ENCODE measurements at places on chromosomes 11 and 22.

DNA sequence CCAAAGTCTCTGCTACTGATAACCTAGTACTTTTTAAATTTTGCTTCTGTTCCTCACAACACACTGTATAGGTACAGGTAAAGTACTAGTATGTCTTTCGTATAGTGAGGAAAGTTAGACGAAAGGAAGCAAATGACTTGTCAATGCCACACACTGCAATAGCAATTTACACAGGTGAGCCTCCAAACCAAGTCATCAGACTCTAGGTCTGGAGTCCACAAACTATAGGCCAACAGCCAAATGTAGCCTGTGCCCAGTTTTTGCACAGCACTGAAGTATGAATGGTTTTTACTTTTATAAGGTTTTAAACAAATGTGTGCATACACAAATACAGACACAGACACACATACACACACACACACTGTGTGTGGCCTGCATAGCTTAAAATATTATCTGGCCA, 28.1 kb downstream of the ALG8 start:
- peaks cover 3% of the 10 kb centered on the region for H3K36me3 ChIP-seq
- no peak overlapping the region for H3K27ac ChIP-seq
- no peak for DNase-seq
- H3K4me3 ChIP-seq = no peak overlapping the region
- H3K27me3 ChIP-seq = no peaks in the 10 kb centered on the region

DNA sequence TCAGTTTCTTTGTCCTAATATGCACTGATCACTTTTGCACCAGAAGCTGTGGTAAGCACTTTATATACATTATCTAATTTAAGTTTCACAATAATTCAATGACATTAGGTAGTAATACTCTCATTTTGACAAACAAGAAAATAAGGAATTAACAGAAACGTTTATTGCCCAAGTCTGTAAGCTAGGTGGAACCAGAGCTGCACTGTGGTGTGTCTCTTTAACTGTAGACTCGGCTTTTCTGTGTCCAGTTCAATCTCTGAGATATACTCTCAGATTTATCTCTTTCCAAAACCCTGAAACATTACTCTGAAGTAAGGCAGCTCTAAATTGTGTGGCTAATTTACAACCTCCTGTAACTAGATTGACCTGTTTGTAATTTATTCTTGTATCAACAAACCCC, 101.1 kb downstream of the MUC15 start:
- no peak overlapping the region for H3K27ac ChIP-seq
- H3K4me1 ChIP-seq = no peaks in the 10 kb centered on the region
- H3K4me3 ChIP-seq = no peak overlapping the region
- H3K36me3 ChIP-seq = no peaks in the 10 kb centered on the region
- H3K27me3 ChIP-seq = no peaks in the 10 kb centered on the region
- DNase-seq = no peak

DNA sequence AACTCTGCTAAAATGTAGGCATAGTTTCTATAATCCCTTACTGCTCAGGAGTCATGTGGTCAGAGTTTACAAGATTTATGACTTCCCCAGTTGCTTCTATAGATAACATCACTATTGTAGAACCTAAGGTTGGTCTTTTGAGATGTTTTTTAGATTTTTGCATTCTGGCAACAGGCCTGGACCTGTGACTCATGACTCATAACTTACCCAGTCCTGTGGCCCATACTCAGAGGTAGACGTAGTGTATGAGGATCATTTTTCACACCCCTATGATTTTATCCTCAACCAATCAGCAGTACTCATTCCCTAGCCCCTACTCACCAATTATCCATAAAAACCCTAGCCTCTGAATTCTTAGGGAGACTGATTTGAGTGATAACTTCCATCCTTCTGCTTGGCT, 384.4 kb upstream of the DDI1 start:
- DNase-seq = peak; percentile 23
- H3K27ac ChIP-seq = no peak overlapping the region
- no peaks in the 10 kb centered on the region for H3K36me3 ChIP-seq
- no peak overlapping the region for H3K4me3 ChIP-seq

DNA sequence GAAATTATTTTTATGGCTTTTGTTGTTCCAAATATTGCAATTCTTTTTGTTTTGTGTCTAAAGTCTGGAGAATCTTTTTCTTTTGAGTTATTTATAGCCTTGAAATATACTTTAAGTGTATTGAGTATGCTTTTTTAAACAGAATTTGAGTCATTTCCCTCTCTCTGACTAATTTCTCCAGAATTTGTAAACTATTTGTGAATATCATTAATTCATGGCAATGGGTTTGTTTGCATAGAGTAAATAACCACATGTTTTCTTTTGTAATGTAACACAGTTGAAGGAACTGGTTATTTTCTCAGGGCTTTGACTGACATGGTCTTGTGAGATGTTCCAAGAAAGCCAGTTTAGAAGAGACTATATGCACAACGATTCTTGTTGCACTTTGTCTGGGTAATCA, 30.9 kb upstream of the MPEG1 start:
- DNase-seq = no peak
- H3K27ac ChIP-seq = no peak overlapping the region
- H3K4me1 ChIP-seq = no peaks in the 10 kb centered on the region

- no peaks in the 10 kb centered on the region for H3K4me1 ChIP-seq
- H3K27ac ChIP-seq = no peak overlapping the region
- no peaks in the 10 kb centered on the region for H3K36me3 ChIP-seq
These were observed 89.3 kb downstream of the GRIA4 start for GRCh38 chr11:105699203-105699602.

- DNase-seq = no peak
- H3K4me1 ChIP-seq = no peaks in the 10 kb centered on the region
- H3K27me3 ChIP-seq = no peaks in the 10 kb centered on the region
- H3K4me3 ChIP-seq = no peak overlapping the region
- H3K27ac ChIP-seq = no peak overlapping the region
- H3K36me3 ChIP-seq = peaks cover 32% of the 10 kb centered on the region
These were observed 38.6 kb upstream of the HSPA8 start for GRCh38 chr11:123100379-123101085.

- H3K27me3 ChIP-seq = peaks cover 70% of the 10 kb centered on the region
- no peak for DNase-seq
- H3K27ac ChIP-seq = no peak overlapping the region
- H3K4me3 ChIP-seq = no peak overlapping the region
- peaks cover 6% of the 10 kb centered on the region for H3K4me1 ChIP-seq
These were observed 28.8 kb downstream of the FLRT1 start for GRCh38 chr11:64064374-64065140.

- no peaks in the 10 kb centered on the region for H3K36me3 ChIP-seq
- no peaks in the 10 kb centered on the region for H3K27me3 ChIP-seq
- DNase-seq = no peak
- no peak overlapping the region for H3K27ac ChIP-seq
These were observed 14.9 kb downstream of the TMEM258 start for GRCh38 chr11:61777234-61778090.

DNA sequence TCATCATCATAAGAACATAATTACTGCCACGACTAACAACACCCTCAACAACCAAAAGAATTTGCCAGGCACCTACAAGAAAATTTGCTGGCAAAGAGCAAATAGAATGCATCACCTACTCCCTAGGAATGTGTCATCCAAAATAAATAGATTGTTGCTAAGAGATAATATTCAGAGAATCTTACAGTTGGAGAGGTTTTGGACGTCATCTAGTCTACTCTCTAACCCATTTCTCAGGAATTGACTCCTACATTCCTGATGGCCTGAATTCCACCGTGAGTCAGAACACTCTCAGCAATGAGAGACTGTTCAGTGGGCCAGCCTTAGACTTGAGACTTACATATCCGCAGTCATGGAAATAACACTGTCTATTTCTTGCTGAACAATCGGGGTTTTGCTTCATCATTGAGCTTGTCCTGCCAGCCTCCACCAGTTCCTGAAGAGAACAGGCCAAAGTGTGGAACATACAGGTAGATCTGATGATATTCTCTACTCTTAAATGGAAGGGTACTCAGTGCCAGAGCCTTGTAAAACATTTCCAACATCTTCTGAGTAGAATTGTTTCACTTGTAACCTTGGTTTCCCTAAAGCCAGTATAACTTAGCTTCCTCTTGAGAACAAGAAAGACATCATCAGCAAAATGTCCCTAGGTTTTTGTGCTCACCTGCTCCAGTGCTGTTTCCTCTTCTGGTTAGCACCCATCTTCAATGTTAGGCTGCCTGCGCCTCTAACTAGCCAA, 8.3 kb downstream of the KIRREL3 start:
- H3K4me3 ChIP-seq = peak overlapping the region; percentile 6
- H3K27me3 ChIP-seq = no peaks in the 10 kb centered on the region
- H3K4me1 ChIP-seq = peaks cover 24% of the 10 kb centered on the region
- DNase-seq = peak; percentile 79

DNA sequence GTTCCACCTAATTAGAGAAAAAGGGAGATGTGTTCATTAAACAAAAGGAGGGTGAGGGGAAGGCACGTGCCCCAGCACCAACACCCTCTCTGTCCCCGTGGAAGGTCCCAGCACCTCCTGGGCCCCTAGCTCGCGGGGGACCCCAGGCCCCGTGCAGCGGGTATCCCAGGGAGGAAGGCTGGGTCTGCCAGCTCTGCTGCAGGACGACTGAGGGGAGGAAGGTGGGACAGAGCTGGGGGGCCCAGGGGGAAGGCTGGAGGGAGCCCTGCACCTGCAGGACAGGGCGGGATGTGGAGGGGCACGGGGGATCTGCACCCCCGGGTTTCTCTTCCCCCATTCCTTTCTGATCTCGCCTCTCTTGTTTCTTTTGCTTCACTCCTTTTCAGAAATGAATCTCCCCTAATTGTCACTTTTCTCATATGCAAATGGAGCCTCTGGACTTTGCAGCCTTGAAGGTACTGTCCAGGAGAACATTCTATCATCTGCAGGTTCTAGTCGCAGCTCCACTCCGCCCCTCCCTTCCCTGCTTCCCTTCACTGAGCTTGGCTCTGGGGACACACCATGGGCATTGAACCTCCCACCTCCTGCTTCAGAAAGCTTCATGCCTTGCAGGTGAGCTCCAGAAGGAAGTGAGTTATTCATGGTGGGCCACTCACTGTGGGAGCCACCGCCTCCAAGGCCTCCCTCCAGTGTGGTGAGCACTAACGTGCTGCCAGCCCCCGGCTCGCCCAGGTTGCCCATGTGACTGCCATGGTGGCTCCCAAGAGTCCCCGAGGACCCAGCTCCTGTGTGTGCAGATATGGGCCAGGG, 111.0 kb downstream of the ST3GAL4 start:
- H3K36me3 ChIP-seq = no peaks in the 10 kb centered on the region
- H3K4me3 ChIP-seq = no peak overlapping the region
- DNase-seq = no peak

GRCh38 chr11:57499413-57499982, 16.0 kb downstream of the SLC43A1 start:
- peaks cover 27% of the 10 kb centered on the region for H3K36me3 ChIP-seq
- H3K27me3 ChIP-seq = no peaks in the 10 kb centered on the region
- peaks cover 5% of the 10 kb centered on the region for H3K4me1 ChIP-seq
- H3K27ac ChIP-seq = no peak overlapping the region

DNA sequence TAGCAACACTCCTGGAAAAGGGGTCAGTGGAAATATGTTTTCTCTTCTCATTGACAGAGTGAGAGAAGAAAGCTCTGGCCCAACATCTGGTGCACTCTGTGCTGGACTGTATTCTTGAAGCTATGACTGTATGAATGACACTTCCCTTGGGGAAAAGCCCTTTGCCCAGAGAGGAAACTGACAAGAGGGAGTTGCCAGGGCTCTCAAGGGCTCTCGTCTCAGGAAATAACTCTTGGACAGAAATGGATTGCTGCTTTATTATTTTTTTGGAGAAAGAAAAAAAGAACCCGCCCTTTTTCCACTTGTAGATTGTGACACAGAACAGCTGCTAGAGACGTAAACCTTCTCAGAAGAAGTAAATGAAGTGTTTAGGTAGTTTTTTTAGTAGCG, 11.4 kb downstream of the ETS1 start:
- no peaks in the 10 kb centered on the region for H3K4me1 ChIP-seq
- DNase-seq = peak; percentile 82
- no peak overlapping the region for H3K4me3 ChIP-seq
- H3K27ac ChIP-seq = no peak overlapping the region
- H3K27me3 ChIP-seq = peaks cover 11% of the 10 kb centered on the region

DNA sequence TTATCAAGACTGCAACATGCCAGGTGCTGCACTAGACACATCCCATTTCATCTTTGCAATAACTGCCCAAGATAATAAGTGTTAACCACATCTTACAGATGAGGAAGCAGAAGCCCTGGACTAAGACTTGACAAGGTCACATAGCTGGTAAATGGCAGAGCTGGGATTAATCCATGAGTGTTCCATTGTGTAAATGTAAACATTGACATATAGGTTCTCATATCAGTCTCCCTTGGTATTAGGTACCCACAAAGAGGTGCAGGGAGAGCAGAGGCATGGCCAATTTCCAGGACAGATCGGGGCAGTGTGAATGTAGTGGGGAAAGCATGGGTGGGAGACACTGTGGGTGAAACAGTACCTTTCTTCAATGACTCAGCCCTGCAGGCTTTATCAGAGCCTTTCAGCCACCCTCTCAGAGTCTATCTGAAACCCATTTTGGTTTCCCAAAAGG, 17.9 kb downstream of the MICAL2 start:
- no peak overlapping the region for H3K4me3 ChIP-seq
- H3K4me1 ChIP-seq = peaks cover 15% of the 10 kb centered on the region
- no peak for DNase-seq

- H3K36me3 ChIP-seq = peaks cover 28% of the 10 kb centered on the region
- H3K27ac ChIP-seq = peak overlapping the region; percentile 49
- no peak for DNase-seq
- no peak overlapping the region for H3K4me3 ChIP-seq
- H3K4me1 ChIP-seq = peaks cover 4% of the 10 kb centered on the region
These were observed 37.9 kb downstream of the SWAP70 start for GRCh38 chr11:9701799-9702198.

GRCh38 chr11:106585061-106585460, 433.2 kb downstream of the GUCY1A2 start:
- peak; percentile 58 for DNase-seq
- H3K4me3 ChIP-seq = no peak overlapping the region
- no peaks in the 10 kb centered on the region for H3K4me1 ChIP-seq

GRCh38 chr11:44627911-44628729, 62.7 kb downstream of the CD82 start:
- H3K4me3 ChIP-seq = no peak overlapping the region
- no peaks in the 10 kb centered on the region for H3K36me3 ChIP-seq
- peak; percentile 39 for DNase-seq
- H3K4me1 ChIP-seq = peaks cover 21% of the 10 kb centered on the region

- no peak overlapping the region for H3K4me3 ChIP-seq
- no peak for DNase-seq
- no peaks in the 10 kb centered on the region for H3K36me3 ChIP-seq
- peaks cover 21% of the 10 kb centered on the region for H3K27me3 ChIP-seq
- no peak overlapping the region for H3K27ac ChIP-seq
These were observed 34.2 kb upstream of the VPREB1 start for GRCh38 chr22:22210375-22210774.

DNA sequence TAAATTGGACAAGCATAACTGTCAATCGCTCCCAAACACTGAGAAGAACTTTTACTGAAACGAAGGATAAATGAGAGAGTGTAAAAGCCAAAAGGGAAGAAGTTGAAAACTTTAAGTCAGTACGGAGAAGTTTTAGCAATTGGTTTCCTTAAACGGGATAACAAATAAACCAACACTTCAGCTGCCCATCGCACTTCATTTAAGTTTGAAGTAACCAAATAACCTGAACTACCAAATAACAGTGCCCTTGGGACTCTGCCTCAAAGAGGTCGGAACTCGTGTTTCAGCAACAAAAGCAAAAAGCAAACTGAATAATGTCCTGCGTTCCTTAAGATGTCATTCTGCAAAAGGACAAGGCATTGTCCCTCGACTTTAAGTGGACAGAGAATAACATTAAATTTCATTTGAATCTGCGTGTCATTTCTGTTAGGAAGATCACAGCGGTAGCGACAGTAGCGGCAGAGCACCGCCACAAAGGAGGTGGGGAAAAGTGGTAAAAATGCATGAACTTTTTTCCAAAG, 127.0 kb upstream of the C11orf58 start:
- peaks cover 61% of the 10 kb centered on the region for H3K27me3 ChIP-seq
- no peaks in the 10 kb centered on the region for H3K36me3 ChIP-seq
- peaks cover 25% of the 10 kb centered on the region for H3K4me1 ChIP-seq

GRCh38 chr11:81674211-81674610, 1059.5 kb downstream of the FAM181B start:
- no peak for DNase-seq
- H3K27ac ChIP-seq = no peak overlapping the region
- no peaks in the 10 kb centered on the region for H3K27me3 ChIP-seq
- no peaks in the 10 kb centered on the region for H3K4me1 ChIP-seq

Data from mesenchymal stem cell (in vitro differentiated cells and primary cell).